ENCODE measurements at places on chromosomes 13 and 19.

DNA sequence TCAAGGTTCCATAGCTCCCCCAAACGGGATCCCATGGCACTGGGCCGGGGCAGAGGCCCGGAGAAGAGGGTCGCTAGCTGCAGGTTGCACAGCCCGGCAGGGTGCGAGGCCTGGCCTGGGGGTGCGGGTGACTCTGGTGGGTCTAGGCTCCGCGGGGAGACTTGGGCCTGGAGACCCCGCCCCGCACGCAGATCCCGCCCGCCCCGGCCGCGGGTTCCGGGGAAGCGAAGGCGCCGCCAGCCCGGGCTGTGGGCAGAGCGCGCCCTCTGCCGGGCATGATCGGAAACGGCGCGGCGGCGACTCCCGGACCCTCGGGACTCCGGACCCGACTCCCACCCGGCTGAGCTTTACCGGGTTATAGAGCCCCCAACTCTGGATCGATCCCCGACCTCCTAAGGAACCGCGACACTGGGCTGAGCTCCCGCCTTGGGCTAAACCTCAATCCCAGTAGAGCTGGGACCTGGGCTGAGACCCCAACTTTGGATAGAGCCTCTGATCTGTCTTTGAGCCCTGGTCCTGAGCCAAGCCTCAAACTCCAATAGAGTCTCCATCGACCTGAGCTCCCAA lies 3.1 kb upstream of the TNFAIP8L1 start:
- DNase-seq = peak; percentile 77

GRCh38 chr13:51577690-51578089 lies 6.6 kb upstream of the WDFY2 start:
- DNase-seq = no peak

DNA sequence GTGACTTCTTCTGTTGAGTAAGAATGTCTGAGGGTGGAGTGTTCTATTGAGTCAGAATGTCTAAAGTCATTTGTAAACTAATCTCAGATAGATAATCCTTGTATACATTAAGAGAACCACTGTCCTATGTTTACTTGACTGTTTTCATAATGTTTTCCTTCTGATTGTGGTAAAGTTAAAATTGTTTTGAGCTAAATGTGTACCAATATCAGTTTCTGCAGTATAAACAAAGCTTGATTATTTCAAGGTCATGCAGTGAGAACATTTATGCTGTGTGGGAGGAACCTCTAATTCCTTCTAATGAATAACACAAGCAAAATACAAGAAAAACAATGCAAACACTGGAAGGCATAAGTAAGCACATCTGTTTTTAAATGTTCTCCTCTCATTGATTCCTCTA lies 434.6 kb downstream of the FGF14 start:
- no peak for DNase-seq

- DNase-seq = no peak
Measured at GRCh38 chr19:32038021-32038920, 307.1 kb upstream of the ZNF507 start.

DNA sequence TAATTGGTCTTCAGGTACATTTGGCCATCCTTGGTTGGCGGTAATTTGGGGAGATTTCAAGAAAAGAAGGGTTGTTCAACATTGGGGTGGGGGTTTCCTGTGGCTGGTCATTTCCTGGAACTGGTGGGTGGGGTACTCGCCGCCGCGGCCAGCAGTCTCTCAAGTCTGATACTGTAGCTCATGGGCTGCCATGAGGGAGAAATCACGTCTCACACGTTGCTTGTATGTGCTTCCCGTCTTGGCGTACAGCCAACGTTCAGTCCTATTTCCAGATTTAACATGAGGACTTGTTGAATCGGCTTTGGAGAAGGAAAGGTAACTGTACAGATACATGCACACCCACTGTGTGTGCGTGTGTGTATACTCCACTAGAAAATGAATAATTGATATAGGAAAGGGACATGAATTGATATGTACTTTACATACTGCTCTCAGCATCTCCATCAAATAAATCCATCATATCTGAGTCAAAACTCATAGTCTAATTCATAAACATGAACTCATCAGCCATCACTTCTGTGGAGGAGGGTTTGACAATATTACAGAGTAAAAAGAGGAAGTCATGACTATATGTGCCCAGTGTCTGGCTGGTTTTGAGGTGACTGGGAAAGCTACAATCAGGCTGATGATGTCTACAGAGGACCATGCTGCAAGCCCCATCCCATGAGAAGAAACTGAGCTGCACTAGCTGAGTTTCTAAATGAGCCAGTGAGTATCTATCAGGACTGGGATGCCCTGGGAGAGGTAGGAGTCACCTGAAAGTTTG lies 418.1 kb downstream of the TSHZ3 start:
- DNase-seq = no peak

DNA sequence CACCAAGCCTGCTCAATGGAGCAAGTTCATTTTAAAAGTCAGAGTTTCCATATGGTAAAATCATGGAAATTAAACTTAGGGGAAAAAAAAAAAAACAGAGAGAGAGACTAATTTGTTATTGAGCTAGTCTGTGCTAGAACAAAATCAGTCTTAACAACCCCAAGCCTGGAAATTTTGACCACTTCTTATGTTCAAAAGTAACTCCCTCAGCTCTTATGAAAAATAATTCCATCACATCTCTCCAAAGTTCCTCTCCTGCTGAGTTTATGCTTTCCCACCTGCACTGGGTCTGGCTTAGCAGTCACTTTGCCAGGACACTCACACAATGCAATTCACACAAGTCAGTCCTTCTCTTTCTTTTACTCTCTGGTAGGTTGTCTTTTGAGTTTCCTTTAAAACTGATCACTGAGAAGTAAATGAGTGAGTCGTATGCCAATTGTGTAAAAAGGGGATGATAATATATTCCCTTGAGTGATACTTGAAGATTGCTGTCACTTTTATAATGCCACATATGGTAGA lies 92.6 kb downstream of the ENOX1 start:
- DNase-seq = no peak

- DNase-seq = no peak
Measured at GRCh38 chr13:113567681-113568080, 16.9 kb upstream of the TFDP1 start.

GRCh38 chr19:52007806-52008557 lies at the start of gene ZNF615:
TSS of gene ZNF615 (minus strand) at chr19:52008211. CDS start at chr19:52003711, 4,500 bp downstream.
- peak; percentile 89 for DNase-seq

Data from CD4-positive, alpha-beta T cell treated with Interleukin-10 for 1 hour (primary cell).